Nucleus accumbens (tissue), 56 donors: ENCODE measurements at places on chromosomes 3 and 15.

GRCh38 chr3:164452707-164453106 is 625.6 kb downstream of the SI start:
- no peak for DNase-seq

DNA sequence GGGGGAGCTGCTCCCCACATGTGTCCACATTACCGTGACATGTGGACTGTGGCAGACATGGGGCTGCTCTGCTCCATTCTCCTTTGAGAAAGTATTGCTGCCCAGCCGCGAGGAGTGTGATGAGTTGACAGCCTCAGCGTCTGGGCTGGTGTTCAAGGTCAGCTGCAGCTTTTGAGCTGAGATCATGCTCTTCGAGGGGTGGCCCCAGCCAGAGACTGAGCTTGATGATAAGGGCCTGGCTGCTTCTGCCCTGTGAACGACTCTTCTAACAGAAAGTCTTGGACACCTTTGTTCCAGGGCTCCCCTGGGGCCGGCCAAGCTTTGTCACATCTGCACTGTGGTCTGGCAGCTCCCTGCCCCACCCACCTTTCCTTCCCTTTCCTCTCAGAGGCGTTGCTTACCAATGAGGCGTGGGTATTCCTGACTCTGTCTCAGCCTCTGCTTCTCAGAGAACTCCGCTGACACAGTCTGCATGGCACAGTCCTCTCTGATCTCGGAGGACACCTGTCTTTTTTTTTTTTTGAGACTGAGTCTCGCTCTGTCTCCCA is 86.6 kb downstream of the CHRD start:
- no peak for DNase-seq

- DNase-seq: no peak
Measured at GRCh38 chr15:99143242-99143641, 38.4 kb downstream of the SYNM start.

DNA sequence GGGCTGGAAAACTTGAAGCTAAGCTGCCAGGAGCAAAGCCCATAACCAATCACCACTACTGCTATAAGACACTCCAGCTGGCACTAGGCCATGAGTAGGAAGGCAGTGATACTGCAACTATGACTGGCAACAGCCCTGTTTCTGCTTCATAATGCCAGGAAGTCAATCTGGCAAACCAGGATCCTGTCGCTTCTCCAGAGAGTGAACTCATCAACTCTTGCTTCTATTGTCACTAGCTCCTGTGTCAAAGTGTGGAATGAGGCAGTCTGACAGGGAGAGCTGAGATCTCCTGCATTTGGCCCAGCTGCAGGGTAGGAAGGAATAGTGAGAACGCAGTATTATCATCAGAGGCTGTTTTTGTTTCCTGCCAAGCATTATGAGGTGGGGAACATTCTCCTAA is 105.3 kb downstream of the CTNNB1 start:
- no peak for DNase-seq

DNA sequence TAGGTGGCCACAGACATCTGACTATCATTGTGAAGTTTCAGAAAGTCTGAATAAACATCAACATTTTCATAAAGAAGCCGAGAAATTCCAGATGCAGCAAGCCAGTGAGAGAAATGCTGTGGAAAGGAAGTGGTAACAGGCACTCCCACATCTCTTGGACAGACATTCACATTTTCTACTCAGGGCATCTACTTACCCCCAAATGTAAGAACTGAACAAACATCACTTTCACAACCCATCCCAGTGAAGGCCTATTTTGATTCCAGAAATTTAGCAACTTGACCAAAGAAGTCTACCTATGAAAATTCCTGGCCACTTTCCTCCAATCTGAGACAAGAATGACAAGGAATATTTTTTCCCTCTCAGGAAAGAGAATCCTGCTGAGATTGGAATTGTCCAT is 224.8 kb upstream of the DCBLD2 start:
- DNase-seq: no peak

GRCh38 chr15:66886686-66887273 is 178.6 kb upstream of the SMAD3 start:
- DNase-seq: no peak

DNA sequence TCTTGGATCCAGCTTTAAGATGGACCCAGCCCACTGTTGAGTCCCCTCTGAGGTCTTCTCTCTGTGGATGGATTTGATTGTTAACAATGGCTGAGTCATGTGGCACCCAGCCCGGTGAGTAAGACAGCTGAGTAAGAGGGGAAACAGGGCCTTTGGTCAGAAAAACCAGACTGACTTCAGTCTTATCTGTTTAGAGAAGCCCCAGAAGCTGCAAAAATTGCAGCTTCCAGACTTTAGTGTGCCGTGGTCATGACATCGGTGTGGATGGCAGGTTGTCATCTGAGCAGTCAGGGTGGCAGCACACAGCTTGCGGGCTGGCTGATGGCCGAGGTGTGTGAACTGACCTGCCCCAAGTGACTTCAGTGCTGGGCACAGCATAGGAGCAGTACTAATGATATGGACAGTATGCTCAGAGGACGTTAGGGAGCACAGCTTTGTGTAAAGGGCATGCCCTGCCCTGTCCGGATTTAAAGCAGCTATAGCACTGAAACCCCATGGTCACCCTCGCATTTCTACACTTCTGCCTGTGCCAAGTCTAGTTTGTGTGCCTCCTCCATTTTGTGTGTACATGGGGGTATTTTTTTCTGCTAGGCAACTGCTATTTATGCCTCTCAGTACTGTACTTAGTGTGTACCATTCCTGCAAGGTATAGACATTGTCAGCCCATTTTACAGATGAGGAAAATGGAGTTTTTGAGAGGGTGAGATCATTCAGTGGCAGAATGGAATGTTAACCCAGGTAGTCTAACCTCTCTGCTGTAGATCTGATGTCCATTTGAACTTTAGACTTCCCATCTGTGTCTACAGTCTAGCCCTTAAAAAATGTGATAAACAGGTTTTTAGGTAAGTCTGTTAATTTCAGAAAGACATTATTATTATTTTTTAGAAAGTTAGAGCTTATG is 44.4 kb downstream of the FLNB start:
- DNase-seq: peak; percentile 22

DNA sequence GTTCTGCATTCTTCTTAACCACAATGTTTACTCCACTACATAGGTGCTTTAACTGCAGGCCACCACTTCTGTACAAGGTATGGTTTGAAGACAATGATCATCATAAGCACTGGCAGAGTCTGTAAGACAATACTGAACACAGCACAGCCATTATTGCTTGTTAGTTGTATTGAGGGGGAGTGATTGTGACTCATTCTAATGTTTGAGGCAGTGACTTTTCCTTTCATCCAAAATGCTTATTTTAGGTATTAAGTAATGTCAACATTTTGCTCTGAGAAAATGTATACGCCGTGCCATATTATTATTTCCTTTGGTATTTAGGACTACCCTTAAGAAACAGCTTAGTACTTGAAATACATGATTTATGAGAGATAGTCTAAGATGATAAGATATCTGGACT is 618.2 kb upstream of the ZNF717 start:
- no peak for DNase-seq

GRCh38 chr3:105883798-105884377 is 15.1 kb upstream of the CBLB start:
- DNase-seq: no peak

- no peak for DNase-seq
Measured at GRCh38 chr15:77470235-77470634, 49.5 kb downstream of the HMG20A start.

DNA sequence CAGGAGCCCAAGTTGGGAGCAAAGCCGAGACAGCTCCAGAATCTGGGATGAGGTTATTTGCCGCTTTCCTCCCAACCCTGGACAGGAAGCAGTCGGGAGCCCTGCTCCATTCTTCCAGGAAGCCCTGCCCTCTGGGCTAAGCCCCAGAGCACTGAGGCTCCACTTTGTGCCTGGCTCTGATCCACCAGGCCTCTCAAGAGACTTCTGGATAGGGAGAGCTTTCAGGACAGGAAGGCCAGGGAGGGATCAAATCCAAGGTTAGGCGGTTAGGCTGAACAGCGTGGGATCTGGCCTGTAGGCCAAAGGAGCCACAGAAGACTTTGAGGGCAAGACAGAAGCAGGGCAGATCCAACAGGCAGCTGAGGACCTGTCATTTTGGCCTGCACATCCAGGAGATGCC is 835 bp downstream of the STOML1 start:
- peak; percentile 33 for DNase-seq

GRCh38 chr3:183188895-183189462 is 26.4 kb upstream of the LAMP3 start:
- DNase-seq: peak; percentile 16

DNA sequence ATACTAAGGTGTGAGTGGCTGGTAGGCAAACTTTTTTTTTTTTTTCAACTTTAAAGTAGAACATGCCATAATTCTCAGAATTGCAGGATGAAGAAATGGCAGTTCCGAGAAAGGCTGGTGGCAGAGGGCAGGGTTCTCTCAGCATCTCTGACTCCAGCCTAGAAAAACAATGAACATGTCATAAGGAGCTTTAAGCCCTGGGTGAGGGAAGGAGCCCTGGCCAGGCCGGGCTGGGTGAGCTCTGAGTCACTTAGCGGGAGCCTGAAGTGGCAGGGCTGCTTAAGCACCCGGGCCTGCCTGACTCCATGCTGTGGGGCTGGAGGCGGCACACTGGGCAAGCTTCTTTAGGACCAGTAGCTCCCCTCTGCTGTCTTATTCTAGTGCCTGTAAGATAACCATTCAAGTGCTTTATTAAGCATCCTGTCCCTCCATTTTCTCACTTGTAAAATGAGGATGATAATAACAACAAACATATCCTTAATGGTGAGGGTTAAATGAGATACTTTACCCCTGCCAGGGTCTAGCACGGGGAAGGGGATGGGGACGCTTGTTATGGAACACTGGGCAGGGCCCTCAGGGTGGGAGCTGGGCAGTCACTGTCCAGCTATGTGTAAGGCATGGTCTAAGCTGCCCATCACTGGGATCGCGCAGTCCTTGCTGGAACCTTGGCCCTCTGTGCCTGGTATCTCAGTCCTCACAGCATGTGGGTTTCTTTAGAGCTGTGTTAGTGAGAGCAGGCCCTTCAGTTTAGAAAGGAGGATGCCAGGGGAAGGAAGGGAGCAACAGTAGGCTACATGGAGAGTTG is 18.4 kb downstream of the SMAD6 start:
- no peak for DNase-seq

DNA sequence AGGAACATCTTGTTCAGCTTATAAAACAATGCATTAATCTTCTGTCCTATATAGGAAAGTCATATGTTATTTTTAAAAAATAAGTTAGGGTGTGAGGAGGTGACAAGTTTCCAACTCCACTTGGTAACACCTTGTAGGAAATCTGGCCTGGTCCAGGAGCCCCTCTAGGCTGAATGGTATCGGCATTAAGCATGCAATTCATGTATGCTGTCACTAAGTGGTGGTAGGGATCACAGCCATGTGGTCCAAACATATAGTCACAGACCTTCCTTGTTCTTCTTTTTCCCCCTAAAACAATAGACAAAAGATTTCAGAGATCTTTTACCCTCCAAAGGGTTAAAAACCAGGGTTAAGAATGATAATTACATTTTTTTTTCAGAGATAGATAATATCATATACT is 4.2 kb upstream of the APBA2 start:
- no peak for DNase-seq

- DNase-seq: no peak
Measured at GRCh38 chr3:98518816-98519215, 3.9 kb downstream of the CLDND1 start.

GRCh38 chr3:13044496-13045240 is 28.6 kb downstream of the IQSEC1 start:
- DNase-seq: peak; percentile 44

DNA sequence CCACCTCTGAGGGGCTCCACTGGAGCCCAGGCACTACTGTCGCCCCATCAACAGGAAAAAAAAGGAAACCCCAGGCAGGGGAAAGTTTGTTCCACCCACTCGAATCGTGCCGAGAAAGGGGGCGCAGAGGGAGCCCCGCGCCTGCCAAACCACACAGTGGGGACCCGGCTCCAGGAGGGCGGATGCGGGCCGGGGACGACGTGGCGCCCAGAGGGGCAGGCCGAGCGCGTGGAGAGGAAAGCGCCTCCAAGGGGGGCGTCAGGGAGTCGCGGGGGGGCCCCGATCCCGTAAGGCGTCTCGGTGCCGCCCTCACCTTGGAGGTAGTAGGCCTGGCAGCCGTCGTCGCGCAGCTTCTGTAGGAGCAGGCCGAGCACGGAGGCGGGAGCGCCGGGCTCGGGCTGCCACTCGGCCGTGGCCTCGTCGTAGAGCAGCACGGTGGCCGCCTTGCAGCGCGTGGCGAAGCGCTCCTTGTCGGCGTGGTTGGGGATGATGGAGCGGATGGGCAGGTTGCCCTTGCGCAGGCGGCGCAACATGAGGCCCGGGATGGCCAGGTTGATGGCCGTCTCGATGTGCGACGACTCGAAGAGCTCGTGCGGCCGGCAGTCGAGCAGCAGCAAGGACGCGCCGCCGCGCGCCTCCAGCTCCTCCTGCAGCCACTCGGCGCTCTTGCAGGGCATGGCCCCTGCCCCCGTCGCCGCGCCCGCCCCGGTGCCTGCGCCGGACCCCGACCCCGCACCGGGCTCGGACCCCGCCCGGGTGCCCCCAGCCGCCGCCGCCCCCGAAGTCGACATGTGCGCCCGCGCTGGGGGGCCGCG is 627 bp downstream of the DUSP7 start:
- no peak for DNase-seq

DNA sequence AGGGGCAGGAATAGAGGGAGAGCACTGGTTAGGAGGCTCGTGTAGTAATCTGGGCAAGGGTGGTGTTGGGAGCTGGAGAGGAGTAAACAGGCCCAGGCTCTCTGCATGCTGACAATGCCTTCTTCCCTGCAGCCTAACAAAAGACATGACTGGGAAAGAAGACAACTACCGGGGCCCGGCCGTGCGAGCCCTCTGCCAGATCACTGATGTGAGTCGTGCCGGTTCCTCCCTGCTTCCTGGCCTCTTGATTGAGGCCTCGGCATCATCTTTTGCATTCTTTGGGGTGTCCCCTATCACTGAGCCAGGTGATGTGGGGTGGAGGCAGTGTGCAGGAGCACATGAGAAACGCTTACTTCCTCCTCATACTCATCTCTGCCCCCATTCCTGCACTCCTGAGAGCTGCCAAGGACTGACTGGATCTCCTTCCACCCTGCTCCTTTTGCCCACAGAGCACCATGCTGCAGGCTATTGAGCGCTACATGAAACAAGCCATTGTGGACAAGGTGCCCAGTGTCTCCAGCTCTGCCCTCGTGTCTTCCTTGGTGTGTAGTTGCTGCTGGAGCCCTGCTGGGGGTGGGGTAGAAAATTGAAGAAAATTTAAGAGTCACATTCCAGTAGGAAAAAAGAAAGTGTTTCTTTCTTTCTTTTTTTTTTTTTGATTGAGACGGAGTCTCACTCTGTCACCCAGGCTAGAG is 5.3 kb downstream of the COPG1 start:
- DNase-seq: no peak

GRCh38 chr3:65995515-65995914 is 43.2 kb downstream of the MAGI1 start:
- no peak for DNase-seq
